ENCODE measurements at places on chromosomes 11 and 22. TPM values are rescaled to one million over a fixed set of nuclear protein-coding genes. Genes with fewer than 3 reads are reported as not detected.

Gene GRAP2
- 2.1 TPM for total RNA-seq

Gene PAX6
- total RNA-seq, result 1.1 TPM

Gene GLB1L3
- not detected for total RNA-seq

Gene USP2
- 7.9 TPM for total RNA-seq

Gene SHANK2
- 38.1 TPM for total RNA-seq

Gene SESN3
- total RNA-seq, result 21.2 TPM

Gene APOA1
- 0.53 TPM for total RNA-seq

Gene DUSP8
- 33.9 TPM for total RNA-seq

Gene RAG2
- total RNA-seq, result not detected

Gene PKDREJ
- 1.1 TPM for total RNA-seq

Gene SLC1A2
- total RNA-seq, result 0.13 TPM

- no peak for DNase-seq
Observed at GRCh38 chr11:132220474-132220873, 850.1 kb downstream of the NTM start.

DNA sequence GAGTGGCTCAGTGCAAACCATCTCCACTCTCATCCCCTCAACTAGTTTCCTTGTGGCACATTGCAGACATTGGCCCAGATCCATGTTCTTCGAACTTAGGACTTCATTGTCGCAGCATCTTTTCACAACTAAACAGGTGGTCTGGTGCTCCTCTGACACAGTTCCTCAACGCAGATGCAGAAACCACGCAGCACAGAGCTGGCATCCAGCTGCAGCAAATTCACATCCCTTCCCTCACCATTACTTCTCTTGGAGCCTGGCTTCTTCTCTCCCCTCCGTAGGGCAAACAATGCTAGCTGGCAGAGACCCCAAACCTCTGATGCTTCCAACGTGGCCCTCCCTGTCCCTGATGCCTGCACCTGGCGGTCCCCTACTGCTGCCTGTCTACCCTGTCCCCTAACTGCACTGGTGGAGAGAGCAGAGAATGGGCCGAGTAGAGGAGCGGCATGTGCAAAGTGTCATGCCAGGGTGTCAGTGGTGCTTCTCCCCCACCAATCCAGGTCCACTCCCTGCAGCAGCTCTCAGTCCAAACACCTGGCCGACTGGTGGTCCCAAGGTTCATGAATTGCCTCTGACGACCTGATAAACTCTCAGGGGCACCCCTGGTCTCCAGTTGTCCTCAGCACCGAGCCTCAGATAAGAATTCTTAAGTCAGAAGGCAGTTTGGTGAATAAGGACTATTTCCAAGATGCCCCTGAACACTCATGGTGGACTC lies 18.1 kb downstream of the TMPRSS13 start:
- DNase-seq, result no peak

GRCh38 chr22:45163099-45163450 lies 650 bp upstream of the NUP50 start:
- no peak for DNase-seq

GRCh38 chr11:131637469-131638175 lies 267.2 kb downstream of the NTM start:
- no peak for DNase-seq

- DNase-seq, result peak; percentile 61
Observed at GRCh38 chr11:67119585-67120391, 725 bp downstream of the KDM2A start.

GRCh38 chr11:11396301-11397035 lies 43.4 kb upstream of the CSNK2A3 start:
- DNase-seq, result no peak

GRCh38 chr11:9017773-9018172 lies 14.0 kb upstream of the NRIP3 start:
- peak; percentile 50 for DNase-seq

- no peak for DNase-seq
Observed at GRCh38 chr11:128896356-128896755, 5.2 kb downstream of the KCNJ5 start.

DNA sequence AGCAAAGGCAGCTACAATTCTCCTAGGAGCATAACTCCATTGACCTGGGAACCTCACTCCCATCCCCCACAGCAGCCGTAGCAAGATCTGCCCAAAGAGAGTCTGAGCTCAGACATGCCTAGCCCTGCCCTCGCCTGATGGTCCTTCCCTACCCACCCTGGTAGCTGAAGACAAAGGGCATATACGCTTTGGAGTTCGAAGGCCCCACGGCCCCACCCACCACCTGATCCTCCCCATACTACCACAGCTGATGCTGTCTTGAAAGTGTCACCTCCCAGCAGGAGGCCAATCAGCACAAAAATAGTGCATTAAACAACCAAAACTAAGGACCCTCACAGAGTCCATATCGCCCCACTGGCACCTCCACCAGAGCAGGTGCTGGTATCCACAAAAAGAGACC lies 22.6 kb upstream of the GNAZ start:
- DNase-seq, result no peak

DNA sequence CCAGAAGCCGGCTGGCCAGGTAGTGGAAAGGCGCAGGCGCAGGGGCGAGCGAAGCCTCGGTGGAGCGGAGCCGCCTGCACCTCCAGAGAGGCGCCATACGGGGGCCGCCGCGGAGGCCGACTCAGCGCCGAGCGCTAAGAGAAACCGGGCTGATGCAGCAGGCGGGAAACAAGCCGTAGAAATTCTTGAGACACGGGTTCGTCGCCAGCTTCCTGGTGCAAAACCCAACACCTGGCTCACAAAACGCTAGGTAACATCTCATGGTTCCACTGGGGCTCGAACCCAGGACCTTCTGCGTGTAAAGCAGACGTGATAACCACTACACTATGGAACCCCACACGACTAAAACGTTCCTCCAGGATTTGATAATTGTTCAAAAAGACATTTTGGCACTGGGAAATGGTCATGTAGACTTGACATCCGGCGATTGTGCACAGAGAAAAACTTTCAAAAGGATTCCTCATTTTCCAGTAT lies 39.1 kb downstream of the OR4D9 start:
- DNase-seq, result peak; percentile 90

GRCh38 chr22:43066134-43066533 lies 23.1 kb downstream of the TTLL1 start:
- no peak for DNase-seq

GRCh38 chr11:124069429-124070401 lies 28.6 kb upstream of the OR10G7 start:
- DNase-seq, result peak; percentile 59

- DNase-seq, result peak; percentile 27
Observed at GRCh38 chr11:11620921-11621572, 758 bp downstream of the GALNT18 start.

DNA sequence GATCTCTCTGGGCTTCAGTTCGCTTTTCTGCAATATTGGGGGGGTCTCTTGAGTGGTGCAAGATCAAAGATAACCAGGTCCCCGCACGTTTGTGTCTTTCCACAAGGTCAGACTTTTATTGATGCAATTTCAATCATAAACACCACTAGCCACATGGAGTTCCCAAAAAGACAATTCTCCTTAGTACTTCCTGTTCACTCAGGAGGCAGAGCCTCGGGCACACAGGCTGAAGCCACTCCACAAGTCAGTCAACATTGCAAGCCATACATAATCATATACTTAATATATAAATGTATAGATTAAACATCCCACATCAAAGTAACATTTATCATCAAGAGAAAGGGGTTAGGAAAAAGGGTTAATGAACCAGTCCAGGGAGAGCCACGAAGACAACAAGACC lies 12.0 kb downstream of the ST14 start:
- DNase-seq, result no peak

DNA sequence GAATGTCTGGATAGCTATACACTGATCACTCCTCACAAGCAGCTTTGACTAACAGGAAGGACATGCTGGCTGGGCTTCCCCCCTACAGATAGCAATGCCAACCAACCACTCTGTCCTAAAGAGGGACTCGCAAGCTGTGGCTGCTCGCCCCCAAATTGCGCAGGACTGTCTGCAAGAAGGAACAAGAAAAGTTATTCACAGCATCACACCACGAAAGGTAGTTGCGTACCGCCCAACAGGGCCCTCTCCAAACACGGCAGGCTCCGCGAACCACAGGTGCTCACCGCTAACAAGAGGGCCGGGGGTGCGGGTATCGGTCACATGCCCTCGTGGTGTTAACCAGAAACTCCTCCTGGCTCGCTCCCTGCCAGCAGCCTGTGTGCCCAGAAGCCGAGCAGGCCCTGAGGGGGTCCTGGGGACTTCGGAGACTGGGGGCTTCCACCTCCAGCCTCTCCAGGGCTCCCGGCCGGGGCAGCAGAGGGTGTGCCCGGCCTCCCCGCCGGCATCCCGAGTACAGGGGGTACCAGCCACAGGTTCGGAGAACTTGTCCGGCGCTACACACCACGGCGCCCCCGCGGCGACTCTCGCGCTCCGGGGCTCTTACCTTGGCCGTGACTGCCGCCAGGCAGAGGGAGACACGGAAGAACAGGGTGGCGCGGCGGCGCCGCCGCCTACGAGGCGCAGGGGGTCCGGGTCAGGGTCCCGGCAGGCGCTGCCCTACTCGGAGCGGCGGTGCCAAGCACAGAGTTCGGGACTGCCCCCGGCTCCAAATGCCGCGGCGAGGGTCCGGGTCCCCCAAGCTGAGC lies 682 bp downstream of the LARGE1 start:
- DNase-seq, result peak; percentile 47

- no peak for DNase-seq
Observed at GRCh38 chr11:75454987-75455386, 22.0 kb upstream of the KLHL35 start.

DNA sequence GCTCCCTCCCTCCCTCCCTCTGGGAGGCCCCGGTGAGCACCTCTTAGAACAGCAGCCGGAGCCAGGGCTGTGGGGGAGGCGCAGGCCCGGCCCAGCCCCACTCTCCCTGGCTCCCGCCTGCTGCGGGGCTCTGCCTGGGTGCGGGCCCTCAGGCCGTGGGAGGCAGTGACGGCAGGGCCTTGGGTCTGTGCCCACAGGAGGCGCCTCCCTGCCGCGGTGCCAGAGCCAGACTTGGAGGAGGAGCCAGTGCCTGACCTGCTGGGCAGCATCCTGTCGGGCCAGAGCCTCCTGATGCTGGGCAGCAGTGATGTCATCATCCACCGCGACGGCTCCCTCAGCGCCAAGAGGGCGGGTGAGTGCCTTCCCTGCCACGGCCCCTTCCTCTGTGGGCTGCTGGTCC lies 9.5 kb downstream of the IRF7 start:
- DNase-seq, result no peak

DNA sequence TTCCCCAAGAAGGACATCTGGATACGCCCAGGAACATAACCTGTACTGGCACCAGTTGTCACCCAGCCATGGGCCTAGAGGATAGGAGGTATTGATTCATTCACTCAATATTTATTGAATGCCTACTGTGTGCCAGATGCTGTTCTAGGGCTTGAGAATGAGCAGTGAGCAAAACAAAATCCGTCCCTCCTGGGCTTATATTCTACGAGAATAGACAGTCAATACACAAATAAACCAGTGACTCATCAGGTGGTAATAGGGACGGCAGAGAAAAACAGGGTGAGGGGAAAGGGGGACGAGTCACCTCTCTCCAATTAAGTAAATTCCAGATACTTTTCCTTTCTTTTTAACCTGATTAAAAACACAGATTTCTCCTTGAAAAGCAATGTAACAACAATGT lies 103.5 kb downstream of the MICAL2 start:
- no peak for DNase-seq

- no peak for DNase-seq
Observed at GRCh38 chr11:113556036-113556435, 80.8 kb upstream of the DRD2 start.

DNA sequence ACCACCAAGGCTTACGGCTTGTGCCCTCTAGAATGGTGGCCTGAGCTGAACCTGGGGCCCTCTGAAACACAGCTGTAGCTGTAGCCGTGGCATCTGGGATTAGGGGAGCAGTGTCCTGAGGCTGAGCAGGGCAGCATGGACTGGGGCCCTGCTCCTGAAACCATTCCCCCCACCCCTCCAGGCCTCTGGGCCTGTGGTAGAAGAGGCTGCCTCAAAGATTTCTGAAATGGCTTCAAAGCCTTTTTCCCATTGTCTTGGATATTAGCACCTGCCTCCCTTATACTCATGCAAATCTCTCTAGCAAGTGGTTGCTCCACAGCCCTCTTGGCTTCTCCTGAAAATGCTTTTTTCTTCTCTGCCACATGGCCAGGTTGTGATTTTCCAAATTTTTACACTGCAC lies 106.9 kb downstream of the CTNND1 start:
- DNase-seq, result no peak

- no peak for DNase-seq
Observed at GRCh38 chr22:28379951-28380350, 299.7 kb downstream of the TTC28 start.

- no peak for DNase-seq
Observed at GRCh38 chr11:521177-521688, 14.1 kb downstream of the HRAS start.

DNA sequence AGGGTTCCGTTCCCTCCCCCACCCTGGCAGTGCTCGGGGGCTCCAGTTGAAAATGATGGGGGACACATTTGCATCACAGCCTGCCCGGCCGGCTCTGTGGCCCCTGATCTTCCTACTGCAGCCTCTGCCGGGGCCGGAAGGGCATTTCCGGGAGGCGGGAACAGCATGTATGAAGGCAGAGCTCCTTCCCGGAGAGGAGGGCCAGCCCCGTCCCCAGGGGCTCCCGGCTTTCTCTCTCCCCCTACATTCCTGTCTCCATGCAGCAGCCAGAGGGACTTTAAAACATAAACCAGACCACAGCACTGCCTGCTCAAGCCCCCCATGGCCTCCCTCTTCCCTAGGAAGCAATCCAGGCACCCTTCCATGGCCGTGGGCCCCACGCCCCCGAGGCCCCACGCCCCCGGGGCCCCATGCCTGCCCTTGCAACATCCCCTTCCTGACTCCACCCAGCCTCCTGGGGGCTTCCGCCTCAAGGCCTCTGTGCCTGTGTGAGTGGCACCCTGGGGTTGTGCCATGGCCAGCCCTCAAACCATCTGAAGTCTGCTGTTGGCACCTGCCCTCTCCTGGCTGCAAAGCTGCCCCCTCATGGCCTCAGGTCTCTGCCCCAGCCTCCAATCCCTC lies 73.1 kb downstream of the CDKN1C start:
- DNase-seq, result no peak

DNA sequence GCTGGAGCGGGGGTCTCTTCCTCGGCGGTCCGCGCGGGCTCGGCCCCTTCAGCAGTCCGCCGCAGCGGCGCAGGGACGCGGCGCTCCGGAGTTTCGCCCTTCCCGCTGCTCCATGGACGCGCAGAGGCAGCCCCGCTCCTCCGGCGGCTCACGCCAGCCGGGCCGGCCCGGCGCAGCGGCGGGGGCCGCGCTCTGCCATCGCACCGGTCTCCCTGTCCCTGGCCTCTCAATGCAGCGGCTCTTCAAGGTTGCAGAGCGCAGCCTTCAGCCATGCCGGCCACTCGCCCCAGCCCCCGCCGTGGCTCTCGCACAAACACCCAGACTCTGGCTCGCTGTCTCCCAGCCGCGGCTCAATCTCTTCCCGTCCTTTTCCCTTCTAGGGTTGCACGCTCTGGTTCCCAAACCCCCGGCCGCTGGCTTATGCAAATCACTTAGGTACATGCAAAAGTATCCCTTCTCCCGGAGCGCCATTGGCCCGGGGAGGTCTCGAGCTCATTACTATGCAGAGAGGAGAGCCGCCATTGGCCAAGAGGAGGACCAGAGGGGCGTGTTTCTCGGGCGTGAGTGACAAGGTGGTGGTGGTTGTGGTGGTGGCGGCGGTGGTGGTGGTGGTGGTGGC lies at the start of gene LGR4:
Gene LGR4 (minus strand): TSS at position 393 of the 619 bp plus-strand sequence. CDS start 488 bp downstream, outside the sequence.
- peak; percentile 98 for DNase-seq

Data from colonic mucosa (tissue), 4 donors.